ENCODE measurements at places on chromosomes 2 and 18.

GRCh38 chr2:136487421-136487820 lies 277.9 kb upstream of the THSD7B start:
- no peak for DNase-seq

GRCh38 chr2:12326449-12327190 lies 390.1 kb upstream of the TRIB2 start:
- no peak for DNase-seq

- no peak for DNase-seq
These were observed 292.8 kb downstream of the LNPK start for GRCh38 chr2:175709248-175709647.

DNA sequence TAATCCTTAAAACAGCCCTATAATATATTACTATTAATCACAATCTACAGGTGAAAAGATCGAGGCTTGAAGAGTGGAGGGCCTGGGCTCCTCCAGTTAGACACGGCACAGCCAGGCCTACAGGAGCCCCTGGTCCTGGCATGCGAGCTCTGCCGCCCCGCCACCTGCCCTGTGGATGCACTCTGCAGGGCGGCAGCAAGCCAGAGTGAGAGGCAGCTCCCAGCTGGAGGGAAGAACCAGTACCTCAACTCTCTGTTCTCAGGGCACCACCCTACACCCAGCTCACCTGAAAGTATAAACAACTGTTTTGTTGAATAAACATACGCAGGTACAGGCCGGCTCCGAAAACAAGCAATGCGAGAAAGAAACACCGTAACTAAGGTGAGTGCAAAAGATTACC lies 34.6 kb downstream of the EIPR1 start:
- no peak for DNase-seq

DNA sequence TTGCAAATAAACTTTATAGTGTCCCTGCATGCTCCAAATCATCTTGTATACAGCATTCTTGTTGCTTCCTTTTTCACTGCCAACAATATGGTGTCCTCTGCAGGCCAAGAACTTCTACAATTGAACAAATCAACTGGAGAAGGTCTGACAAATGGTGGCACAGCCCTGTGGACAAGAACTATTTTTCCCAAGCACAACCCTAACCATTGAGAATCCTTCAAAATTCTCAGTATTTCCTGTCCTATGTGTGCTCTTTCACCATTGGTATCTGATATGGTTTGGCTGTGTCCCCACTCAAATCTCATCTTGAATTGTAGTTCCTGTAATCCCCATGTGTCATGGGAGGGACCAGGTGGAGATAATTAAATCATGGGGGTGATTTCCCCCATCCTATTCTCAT lies 865.1 kb upstream of the ACVR2A start:
- DNase-seq, result no peak

DNA sequence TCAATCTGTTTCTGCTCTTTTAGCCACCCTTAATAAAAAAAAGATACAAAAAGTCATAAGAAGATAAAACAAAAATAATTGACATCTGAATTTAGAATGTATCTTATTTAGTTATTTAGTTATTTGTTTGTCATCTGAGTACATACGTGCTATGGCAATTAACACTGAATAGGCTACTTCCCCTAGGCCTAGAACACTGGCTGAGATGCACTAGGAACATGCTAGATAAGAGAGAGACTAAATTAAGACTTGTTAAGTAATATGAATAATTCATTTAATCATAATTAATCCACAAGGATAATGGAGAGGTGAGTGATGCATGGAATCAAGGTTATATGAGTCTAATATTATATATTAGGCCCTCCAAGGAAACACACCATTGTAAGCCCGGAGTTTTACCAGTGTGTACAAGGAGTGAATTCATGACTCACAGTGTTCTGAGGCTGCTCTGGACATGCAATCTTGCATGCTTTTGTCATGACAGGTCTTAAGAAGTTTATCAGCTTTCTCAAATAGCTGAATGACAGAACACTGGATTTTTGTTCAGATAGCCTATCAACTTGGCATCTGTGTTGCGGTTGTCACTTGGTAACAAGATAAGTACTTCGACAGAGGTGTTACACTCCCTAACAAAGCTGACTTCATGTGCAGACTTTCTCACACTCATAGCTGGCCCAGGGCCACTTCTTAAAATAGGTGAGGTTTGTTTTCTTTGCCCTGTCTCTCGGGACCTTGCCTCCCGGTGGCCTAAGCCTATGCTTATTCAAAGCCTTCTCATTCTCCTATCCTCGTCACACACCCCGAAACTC lies 5.0 kb upstream of the SERPINB2 start:
- no peak for DNase-seq

GRCh38 chr2:25063876-25064660 lies 22.2 kb downstream of the EFR3B start:
- DNase-seq, result no peak

All from lower lobe of right lung (tissue), 2 donors.